GM23248 (cell line): ENCODE measurements at places on chromosomes 2 and 18.

GRCh38 chr2:106080959-106081358 lies 113.1 kb downstream of the UXS1 start:
- no peak for DNase-seq

GRCh38 chr18:78632111-78632541 lies 347.5 kb upstream of the SALL3 start:
- DNase-seq, result peak; percentile 14

- no peak for DNase-seq
These were observed 408.0 kb downstream of the LRATD1 start for GRCh38 chr2:15040429-15041084.

DNA sequence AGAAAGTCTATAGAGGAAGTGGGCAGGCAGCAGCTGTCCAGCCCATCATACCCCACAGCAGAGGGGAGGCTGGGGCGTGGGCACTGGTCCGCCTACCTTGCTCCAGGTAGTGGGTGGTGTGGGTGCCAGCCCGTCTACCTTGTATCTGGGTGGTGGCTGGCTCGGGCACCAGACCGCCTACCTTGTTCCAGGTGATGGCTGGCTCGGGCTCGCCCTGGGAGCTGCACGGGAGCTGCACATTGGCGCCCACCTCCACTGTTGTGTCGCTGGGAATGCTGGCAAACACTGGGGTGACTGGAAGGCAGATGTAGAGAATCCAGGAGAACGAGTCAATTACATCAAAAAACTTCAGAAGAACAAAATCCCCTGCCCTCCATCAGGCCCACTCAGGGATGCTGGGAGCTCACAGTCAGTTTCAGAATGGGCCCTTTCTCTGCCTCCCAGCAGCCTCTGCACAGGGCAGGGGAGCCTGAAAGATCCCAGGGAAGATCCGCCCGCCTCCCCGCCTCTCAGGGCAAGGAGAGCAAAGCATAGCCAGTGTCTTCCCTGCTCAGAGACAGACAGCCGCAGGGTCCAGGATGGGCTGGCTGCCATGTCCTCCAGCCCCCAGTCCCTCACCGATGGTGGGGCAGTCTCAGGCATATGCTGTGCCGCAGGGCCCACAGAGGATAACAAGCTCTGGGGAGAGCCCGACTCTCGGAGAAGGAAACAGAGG lies 82.3 kb downstream of the PXDN start:
- DNase-seq, result no peak

GRCh38 chr2:9219027-9219445 lies 12.4 kb downstream of the ASAP2 start:
- DNase-seq, result no peak

DNA sequence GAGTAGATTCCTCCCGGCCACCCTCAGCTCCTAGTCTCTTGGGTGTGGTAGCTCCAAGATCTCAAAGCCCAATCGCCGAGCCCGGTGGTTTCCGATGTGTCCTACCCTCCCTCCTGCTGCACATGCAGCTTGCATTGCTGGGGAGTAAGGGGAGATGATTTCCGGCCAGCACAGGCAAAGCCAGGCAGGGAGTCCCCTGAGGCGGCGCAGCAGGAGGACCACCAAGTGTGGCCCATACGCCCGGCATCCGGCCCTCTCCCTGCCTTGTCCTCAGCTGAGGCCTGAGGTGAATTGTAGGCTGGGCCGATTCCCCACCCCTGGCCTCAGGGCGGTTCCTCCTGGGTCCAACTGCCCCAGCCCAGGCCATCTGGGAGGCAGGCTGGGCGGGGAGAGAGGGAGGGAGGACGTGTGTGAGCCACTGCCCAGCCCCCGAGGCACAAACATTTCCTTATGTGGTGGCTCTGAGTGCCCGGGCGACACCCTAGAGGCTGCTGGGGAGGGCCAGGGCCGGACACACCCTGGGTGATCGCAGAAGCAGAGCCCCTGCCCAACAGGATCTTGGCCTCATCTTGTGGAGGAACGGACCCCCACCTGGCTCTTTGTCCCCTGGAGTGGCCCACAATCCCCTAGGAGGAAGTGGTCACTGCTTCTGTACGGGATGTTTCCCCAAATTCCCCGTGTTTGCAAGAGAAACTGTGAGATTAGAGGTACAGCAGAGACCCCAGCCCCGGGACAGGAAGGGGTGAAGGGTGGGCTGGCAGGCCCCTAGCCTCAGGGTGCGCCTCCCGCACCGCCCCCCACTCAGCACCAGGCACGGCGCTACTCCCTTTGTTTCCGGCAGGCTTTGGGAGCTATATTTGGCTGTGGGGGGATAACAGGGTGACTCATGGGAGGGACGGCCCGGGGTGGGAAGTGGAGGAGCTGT lies 41.9 kb upstream of the PTMA start:
- DNase-seq, result peak; percentile 97

- no peak for DNase-seq
These were observed 99.9 kb upstream of the ZFP36L2 start for GRCh38 chr2:43326101-43326825.

GRCh38 chr2:19235308-19235707 lies 123.1 kb downstream of the OSR1 start:
- peak; percentile 84 for DNase-seq

DNA sequence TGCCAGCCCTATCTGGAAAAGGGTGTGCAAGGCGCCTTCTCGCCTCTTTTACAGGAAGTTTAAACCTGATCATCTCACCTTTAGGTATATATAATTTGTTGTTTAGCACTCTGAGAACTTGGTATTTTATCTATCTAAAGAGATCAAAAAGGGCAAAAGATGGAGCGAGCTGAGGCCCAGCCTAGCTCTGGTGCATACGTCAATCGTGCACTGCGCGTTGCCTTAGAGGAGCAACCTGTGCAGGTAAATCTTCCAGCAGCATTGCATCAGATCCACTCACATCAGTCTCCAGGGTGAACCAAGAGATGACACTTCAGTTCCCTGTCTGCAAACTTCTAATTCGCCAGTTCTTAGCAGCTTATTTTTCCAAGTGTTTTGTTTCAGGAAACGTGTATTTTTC lies 15.4 kb downstream of the BCL11A start:
- no peak for DNase-seq
